ENCODE measurements at places on chromosomes 2 and 18.

- no peak for DNase-seq
Measured at GRCh38 chr2:117273009-117273671, 541.4 kb upstream of the DDX18 start.

GRCh38 chr2:36366491-36367120 lies 11.0 kb downstream of the CRIM1 start:
- no peak for DNase-seq

DNA sequence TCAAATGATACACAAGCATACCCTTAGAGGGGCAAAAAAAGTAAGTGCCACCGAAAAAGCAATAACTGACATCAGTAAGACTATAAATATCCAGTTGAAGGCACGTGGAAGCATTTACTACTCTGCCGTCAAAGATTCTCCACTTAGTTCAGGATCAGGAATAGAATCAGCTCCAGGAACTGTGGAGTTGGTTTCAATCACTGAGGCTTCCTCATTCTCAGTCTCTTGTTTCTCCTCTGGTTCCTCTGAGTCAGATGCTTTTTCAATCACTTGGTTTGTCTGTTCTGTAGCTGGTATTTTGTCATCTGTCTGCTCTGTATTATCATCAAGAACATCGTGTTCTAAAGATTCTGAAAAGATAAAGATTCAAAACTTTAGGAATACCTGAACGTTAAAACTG lies 72.2 kb downstream of the LNPK start:
- no peak for DNase-seq

DNA sequence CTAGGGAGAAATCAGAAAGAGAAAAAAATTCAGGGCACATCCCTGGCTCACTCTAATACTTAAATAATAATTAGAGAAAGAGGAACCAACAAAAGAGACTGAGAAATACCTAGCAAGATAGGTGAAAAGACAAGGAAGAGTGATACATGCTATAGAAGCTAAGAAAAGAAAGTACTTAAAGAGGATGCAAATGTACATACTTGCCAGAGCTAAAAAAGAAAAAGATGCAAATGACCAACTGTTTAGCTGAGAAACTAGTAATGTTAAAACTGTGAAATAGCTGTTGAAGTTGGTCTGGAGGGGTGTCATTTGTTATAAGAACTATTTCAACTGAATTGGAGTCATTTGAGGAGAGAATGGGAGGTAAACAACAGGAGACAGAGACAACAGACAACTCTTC lies 412.2 kb downstream of the SPAG16 start:
- no peak for DNase-seq

GRCh38 chr2:60356346-60356745 lies 197.1 kb downstream of the BCL11A start:
- no peak for DNase-seq

- DNase-seq: no peak
Measured at GRCh38 chr2:134384131-134384530, 130.3 kb downstream of the MGAT5 start.

- DNase-seq: no peak
Measured at GRCh38 chr18:7370375-7370774, 139.5 kb downstream of the LRRC30 start.

- no peak for DNase-seq
Measured at GRCh38 chr2:58920001-58920400, 678.9 kb upstream of the FANCL start.

DNA sequence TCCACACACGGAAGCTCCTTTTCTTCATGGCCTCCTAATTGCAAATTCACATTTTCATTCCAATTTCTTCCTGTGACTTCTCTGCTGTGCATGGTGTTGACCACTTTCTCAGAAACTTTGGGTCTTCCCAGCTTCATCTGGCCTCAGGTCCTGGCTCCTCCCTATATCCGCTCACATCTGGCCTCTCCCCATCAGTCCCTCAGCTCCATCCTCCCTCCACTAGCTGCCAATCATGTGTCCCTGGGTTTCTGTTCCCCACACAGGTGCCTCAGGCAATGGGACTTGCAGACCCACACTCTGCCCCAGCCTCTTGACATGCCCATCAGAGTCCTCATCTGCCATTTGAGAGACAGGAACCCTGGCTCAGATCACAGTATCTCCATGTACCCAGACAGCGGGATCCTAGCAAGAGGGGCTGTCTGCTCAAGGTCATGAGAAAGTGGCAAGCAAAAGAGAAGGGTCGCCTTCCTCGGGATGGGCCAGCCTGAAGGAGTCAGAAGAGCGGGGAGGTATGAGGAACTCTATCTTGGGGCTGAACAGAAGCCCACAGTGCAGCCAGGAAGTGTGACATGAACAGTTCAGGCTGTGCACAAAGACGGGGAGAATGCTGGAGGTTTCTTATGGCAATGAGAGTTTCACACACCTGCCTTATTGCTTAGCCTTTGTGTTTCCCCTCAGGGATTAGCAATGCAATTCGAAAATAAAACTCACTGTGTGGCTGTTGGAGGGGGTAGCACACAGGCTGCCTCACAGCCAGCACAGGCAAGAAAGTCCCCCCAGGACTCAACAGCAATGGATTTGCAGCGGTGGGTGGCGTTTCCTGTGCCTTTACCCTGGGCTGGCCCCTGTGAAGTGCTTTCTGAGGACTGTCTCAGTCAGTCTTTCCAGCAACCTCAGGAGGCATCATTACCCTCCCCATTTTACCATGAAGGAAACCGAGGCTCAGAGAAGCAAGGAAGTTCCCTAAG lies 69.5 kb downstream of the COPS8 start:
- DNase-seq: no peak

- DNase-seq: no peak
Measured at GRCh38 chr2:48344441-48344756, 185.6 kb upstream of the STON1 start.

GRCh38 chr2:182097571-182098164 lies 112.0 kb downstream of the PPP1R1C start:
- no peak for DNase-seq

- DNase-seq: no peak
Measured at GRCh38 chr2:239534581-239535412, 134.0 kb upstream of the HDAC4 start.

DNA sequence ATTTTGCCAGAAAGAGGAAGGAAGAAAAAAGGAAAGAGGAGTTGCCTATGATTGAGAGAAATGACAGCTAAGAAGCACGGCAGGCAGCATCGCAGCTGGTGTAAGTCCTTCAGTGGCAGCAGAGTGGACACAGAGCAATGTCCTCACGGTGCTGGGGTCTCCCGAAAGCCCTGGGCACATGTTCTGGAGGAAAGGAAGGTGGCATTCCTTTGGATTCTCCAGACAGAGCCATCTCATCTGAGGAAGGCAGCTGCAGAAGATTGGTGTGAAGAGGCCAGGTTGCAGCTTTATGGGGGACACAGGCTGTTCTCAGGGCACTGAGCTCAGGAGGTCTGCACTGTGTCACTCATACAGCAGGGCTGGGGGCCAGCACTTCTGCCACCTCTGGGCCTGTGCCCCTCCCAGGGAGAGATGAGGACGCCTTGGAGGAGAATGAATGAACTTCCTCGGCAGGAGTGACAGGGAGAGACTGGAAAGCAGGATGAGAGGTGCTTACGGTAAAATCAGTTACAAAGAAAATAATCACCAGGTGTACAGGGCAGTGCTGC lies 252.0 kb upstream of the MYT1L start:
- DNase-seq: no peak

GRCh38 chr2:5352286-5352685 lies 339.9 kb upstream of the SOX11 start:
- no peak for DNase-seq

- DNase-seq: no peak
Measured at GRCh38 chr18:32379891-32380290, 90.8 kb downstream of the GAREM1 start.

GRCh38 chr18:25669741-25670140 lies 317.8 kb upstream of the ZNF521 start:
- DNase-seq: no peak

DNA sequence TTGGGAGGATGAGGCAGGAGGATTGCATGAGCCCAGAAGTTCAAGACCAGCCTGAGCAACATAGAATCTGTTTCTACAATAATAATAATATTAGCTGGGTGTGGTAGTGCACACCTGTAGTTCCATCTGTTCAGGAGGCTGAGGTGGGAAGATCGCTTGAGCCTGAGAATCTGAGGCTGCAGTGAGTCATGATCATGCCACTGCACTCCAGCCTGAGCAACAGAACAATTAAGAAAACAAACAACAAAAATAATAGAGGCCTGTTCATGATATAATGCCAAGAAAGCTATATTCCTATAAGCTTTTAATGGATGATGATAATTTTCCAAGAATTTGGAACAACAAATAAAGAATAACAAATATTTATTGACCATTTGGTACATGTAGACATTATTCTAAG lies 6.9 kb upstream of the CCBE1 start:
- DNase-seq: no peak

- no peak for DNase-seq
Measured at GRCh38 chr2:149729586-149729985, 142.0 kb upstream of the MMADHC start.

DNA sequence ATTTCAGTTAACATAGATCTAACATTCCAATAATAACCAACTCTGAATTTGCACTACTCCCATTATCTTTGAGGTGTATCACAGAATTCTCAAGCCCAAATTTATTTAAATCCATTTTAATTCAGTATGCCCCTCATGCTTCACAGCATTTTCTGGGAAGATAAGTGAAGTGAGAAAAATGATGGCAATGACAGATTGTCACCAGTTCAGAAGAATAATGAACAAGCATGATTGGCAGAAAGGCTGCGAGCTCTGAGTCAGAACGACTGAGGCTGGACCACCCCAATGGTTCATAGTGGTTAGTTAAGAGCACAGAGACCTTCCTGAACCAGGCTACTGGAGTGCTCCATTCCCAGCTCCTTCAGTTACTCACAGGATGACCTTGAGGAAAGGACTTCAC lies 4.9 kb downstream of the SPRED2 start:
- DNase-seq: no peak

DNA sequence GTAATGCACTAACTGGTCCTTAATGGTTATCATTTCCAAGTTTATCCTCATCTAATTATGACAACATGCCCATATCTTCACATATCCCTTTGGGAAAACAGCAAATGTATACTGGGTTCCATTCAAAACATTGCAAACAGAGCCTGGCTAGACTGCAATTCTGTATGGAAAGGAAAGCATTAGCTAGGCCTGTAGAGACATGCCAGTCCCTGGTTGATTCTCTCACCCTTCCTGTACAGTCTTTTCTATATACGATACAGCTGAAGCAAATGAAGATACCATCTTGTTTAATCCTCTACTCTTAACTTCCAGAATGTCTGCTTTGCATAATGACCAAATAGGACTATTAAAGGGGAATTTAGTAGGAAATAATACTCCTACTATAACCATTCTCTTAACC lies 294.4 kb upstream of the MC4R start:
- no peak for DNase-seq

- DNase-seq: no peak
Measured at GRCh38 chr18:8705961-8706790, 820 bp downstream of the MTCL1 start.

- DNase-seq: no peak
Measured at GRCh38 chr2:160911258-160911657, 249.0 kb upstream of the TANK start.

DNA sequence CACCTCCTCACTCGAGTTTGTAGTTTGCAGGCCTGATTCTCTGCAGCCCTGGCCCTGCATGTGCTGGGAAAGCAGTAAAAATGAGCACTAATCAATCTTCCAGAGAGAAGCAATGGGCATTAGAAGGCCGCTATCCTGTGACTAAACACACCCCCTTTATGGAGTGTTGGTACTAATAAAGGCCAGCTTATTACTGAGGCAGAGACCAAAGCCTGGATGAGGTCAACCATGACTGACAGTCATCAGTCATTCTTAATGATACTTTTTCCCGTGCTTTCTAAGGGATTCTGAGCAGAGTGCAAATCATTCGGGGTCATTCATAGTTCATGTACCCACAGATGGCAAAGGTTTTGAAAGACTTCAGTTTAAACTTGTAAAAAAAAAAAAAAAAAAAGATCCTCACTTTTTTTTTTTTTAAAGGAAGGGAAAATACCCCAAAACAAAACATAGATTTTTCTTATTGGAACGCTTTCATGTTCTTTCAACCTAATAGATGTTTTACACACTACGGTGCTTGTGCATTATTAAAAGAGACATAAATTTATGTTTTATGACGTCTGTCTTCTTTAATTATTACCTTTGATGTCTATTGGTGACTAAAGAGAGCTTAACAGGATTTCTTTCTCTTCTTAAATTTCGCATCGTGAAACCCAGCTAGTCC lies 13.2 kb downstream of the TSHZ1 start:
- no peak for DNase-seq

DNA sequence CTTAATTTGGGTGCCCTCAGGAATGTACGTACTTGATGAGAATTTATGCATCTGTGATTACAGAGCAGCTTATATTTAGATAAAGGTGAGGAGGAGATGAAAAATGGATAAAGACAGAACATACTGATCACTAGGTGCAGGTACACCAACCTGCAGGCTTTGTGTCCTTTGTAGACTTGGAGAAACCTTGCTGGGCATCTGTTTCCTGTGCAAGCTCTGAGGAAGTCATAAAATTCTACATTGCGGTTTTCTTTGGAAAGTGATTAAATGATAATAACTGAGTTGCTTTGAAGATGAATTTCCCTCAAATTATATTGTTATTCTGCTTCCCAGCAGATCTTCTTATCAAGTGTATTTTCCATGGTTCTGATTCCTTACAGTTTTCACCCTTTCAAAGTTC lies 7.7 kb downstream of the RAB27B start:
- no peak for DNase-seq

- no peak for DNase-seq
Measured at GRCh38 chr2:19611491-19612332, 253.3 kb upstream of the OSR1 start.

GRCh38 chr18:23460285-23461273 lies 7.5 kb downstream of the RIOK3 start:
- no peak for DNase-seq

DNA sequence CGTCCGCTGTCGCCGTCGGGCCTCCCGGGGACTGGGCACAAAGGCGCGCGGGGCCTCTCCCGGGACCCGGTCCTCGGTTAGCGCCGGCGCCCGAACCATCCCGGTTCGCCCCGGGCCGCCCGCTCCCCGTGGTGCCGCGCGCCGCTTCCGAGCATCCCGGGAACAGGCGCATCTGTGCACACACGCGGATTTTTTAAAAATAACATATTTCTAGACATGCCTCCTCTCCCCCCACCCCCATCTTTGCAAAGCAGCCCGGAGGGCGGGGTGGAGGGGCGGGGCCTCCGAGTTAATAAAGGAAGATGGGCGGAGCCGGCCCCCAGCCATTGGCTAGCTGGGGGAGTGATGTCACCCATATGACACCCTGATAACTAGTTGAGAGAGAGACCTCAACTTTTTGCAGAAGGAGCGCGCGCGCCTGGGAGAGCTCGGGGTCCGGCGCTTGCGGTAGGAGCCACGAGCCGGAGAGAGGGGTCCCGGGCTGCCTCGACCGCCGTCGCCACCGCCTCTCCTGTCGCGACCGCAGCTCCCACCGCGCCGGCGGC lies at the start of gene SOX11:
Gene SOX11 (plus strand): TSS at position 400 of the 545 bp plus-strand sequence. CDS start 338 bp downstream, outside the sequence.
- DNase-seq: no peak
